Activated naive CD4-positive, alpha-beta T cell treated with Interleukin-2 at 50 U/mL for 16 hours (primary cell): ENCODE measurements at places on chromosomes 2 and 18.
A peak's percentile ranks its signal among the peaks of the same experiment; 100 is the strongest.

- peak; percentile 46 for DNase-seq
Observed at GRCh38 chr2:96320728-96321622, 4.1 kb upstream of the ITPRIPL1 start.

- DNase-seq: no peak
Observed at GRCh38 chr2:50448556-50448955, 583.4 kb downstream of the NRXN1 start.

GRCh38 chr2:30862054-30862651 lies 54.9 kb upstream of the CAPN13 start:
- peak; percentile 33 for DNase-seq

DNA sequence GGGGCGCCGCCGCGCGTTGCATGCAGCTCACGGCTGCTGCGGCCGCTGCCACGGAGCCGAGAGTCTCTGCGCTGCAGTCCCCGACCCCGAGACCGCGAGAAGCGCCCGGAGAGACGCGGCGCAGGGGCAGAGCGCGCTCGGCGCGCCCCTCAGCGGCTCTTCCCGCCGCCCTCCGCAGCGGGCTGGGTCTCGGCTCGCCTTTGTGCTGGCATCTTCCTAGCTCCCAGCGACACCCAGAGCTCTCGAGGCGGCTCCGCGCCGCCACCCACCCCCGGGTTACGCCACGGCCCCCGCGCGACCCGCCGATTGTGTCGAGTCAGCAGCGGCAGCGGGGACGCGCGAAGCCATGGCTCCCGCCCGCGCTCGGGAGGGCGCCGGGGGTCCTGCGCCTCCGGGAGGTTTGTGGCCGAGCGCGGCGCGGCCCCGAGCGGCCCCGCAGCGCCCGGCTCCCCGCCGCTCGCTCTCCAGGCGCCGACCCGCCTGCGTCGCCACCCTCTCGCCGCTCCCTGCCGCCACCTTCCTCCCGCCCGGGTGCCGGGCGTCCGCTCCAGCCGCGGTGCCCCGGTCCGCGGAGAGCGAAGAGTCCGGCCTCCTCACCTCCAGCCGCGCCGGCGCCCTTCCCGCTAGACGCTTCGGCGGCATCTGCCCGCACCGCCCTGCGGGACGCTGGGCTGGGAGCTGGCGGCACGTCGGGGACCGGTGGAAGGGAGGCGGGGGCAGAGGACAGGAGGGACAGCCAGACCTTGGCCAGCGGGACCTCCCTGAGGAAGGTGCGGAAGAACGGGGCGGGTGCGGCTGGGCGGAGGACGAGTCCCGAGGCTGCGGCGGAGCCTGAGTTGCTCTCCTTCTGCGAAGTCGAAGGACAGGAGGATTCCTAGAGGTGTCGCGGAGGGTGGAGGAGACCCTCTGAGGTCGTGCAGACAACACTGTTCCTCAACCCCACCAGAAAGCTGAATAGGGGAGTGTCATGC lies 46.3 kb upstream of the CCDC150 start:
- no peak for DNase-seq

- no peak for DNase-seq
Observed at GRCh38 chr2:203819434-203820133, 48.0 kb upstream of the CTLA4 start.

DNA sequence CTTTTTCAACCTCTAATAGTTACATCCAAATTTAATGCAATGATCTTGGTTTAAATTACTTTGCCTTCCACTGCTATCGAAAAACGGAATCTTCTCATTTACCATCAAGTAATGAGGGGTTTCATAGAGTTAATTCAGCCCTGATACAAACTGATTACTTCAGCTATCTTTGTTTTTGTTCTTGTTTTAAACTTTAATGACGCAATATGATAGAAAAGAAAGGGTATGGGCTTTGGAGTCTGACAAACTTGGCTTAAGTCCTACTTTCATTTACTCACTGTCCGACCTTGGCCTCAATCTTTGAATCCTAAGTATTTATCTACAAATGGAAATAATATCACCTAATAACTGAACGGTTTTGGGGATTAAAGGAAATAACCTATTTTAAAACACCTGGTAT lies 16.1 kb downstream of the ADAM17 start:
- no peak for DNase-seq

- no peak for DNase-seq
Observed at GRCh38 chr2:167293943-167294775, 405.9 kb downstream of the XIRP2 start.

DNA sequence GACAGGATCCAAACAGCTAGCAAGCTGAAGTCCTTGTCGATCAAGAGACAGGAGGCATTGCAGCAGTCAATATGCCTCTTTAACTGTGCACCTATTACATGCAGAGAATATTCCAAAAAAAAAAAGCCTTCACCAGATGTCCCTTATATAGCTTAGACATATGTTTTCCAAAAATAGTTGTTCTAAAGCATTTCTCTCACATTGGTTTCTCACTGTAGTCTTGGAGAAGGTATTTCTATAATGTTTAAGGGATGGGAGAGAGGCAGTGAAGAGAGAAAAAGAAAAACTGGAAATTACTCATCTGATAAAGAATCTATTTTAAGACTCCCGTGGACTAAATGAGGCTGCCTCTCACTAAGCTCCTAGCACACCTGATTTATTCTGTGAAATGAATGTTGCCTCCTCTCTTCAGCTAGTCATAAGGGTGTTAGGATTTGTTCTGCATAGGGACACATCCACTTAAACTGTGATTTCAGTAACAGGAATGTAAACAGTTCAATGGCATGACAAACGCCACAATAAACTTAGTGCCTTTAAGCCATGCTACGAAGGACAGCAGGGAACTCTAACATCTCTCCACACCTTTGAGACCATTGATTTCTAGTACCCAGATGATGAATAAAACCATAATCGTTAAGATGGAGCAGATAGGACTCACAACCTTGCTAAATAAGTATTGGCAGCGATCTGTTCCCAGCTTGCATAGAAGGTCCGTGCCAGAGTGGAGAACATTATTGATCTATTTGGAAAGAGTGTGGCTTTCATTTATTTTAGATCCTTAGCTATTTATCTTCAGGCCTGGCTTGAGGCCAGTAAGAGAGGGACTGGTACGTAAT lies 98.6 kb upstream of the NCK2 start:
- DNase-seq: no peak

GRCh38 chr2:224389317-224389716 lies 12.6 kb downstream of the FAM124B start:
- DNase-seq: no peak

- no peak for DNase-seq
Observed at GRCh38 chr2:220931491-220931890, 640.6 kb downstream of the EPHA4 start.

- DNase-seq: no peak
Observed at GRCh38 chr2:211836409-211836808, 702.2 kb downstream of the ERBB4 start.

DNA sequence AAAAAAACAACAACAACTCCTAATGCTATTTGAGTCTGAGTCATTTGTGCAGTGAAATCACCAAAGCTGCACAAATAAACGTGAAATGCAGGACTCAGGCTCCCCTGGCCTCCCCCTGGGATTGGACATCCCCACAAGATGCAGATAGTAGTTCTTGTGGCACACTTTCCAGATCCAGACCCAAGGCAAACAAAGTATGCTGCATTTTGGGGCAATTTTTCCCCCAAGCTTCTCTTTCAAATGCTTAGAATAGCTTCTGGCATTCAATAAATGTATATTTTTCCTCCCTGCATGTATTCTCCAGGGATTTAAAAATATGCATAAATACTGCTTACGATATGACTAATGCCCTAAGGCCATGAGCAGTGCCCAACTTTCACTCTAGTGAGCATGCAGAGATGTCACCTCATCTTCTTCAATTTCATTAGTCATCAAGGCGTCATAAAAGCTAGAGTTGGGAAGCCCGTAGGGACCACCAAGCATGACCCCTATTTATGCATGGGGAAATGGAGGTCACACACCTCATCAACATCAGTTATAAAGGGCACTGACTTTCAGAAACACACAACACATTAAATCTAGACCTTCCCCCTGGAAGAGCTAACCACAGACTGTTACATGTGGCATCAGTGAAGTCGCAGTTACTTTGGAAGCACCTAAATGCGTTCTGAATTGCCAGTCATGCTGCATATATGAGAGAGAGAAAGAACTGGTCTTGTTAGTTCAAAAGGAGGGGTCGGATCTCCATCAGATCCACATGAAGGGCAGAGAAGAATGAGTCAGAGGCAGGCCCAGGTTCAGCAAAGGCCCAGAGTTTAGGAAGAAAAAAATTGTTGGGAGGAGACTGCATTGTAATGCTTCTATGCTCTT lies 374.1 kb downstream of the LPIN1 start:
- no peak for DNase-seq

DNA sequence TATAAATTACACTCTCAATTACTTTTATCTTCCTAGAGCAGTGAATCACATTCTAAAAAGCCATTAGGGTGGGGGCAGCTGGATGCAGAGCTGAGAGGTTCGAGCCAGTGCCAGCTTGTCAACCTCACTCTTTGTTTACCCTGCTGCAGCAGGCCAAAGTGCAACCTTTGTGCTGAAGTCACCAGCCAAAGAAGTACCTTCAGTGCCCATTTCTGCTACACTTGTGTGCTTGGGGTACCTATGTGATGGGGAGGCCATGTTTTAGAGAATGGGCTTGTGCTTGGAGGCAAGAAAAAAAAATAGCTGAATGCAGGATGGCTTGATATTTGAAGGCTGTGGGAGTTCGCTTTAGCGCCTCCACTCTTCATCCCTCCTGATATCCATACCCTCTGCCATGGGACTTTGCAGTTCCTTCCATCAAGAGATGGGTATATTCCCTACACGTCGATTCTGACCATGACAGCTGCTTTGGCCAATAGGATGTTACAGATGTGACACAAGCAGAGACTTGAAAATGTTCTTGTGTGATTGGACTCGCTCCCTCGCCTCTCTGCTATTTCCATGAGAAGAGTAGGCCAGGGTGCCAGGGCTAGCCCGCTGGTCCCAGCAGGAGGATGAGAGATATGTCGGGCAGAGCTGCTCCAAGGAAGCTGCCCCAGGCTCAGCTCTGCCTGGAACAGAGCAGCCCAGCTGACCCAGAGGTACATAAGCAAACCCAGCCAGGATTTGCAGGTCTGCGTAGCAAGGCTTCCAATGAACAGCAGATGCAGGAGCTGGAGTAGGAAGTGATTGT lies 12.7 kb upstream of the FZD5 start:
- no peak for DNase-seq

DNA sequence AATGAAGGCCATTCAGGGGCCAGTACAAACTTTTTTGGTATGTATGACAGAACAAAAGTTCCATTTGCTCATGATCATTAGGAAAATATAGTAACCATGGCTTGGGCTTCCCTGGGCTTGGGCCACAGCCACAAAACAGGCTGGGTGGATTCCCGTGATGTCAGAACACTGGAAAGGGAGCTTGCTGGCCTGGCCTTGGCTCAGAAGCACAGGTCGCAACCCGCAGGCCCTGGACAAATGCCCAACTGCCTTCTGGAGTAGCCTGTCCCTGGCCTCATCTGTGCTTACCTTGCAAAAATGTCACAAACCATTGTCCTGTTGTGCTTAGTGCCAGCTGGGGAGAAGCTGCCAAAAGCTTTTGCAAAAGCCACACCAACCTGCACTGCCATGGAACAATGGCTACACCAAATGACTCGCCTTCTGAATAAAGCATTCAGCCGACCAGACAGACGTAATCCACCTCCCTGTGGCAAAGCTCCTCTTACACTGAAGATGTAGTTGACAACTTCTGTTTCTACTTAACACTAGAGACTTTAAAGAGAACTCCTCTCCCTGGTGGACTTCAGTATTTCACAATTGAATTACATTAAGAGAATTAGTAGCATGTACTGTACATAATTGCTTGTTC lies 125.5 kb downstream of the ANKRD44 start:
- no peak for DNase-seq

DNA sequence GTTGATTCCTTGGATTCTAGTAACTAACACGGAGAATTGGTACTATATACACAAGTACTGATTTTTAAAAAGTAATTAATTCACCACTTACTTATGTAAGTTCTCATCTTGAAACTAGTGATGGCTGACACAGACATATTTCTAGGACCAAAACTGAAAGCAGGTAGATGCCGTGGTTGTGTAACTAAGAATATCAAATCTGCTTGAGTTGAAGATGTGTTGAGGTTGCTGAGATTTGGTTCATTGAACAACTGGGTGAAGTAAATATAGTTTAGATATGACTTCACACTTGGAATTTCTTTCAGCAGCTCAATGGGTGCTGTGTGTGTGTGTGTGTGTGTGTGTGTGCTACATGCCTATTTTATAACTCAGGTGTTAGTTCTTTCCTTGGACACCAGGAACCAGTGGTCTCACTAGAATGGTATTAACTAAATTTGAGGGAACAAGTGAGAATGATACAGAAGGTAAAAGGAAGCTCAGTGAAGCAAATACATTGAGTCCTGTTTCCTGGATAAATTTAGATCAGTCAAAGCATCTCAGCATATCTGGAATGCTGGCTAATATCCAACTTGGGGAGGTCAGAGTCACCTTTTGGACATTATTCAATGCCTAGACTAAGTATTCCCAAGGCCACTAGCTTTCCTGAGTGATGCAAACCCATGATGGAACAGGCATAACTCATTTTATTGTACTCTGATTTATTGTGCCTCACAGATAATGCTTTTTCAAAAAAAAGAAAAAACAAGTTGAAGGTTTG lies 110.7 kb upstream of the ZEB2 start:
- no peak for DNase-seq

GRCh38 chr2:10151462-10151861 lies 28.9 kb downstream of the RRM2 start:
- no peak for DNase-seq

GRCh38 chr2:60499651-60500265 lies 53.7 kb downstream of the BCL11A start:
- DNase-seq: no peak

DNA sequence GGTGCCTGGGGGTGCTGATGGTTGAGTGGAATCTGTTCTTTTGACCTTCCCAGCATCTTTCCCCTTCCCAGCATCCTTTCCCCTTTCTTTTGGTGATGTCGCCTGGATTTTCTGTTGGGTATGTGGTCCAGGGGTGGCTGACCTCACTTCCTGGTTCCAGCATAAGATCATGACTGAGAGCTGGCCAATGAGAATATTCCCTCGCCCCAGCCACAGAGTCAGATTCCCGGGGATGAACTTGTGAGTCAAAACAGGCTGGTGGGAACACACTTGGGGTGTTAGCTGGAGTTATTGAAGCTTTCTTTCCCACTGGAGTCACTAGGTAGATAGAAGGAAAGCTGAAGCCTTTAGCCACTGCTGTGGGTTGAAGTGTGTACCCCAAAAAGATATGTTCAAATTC lies 28.0 kb upstream of the FOSL2 start:
- no peak for DNase-seq

GRCh38 chr2:121263996-121264715 lies 20.8 kb downstream of the TFCP2L1 start:
- no peak for DNase-seq

- DNase-seq: no peak
Observed at GRCh38 chr2:141620372-141620771, 510.4 kb downstream of the LRP1B start.

GRCh38 chr18:58522132-58522531 lies 106.8 kb downstream of the ALPK2 start:
- DNase-seq: peak; percentile 27

DNA sequence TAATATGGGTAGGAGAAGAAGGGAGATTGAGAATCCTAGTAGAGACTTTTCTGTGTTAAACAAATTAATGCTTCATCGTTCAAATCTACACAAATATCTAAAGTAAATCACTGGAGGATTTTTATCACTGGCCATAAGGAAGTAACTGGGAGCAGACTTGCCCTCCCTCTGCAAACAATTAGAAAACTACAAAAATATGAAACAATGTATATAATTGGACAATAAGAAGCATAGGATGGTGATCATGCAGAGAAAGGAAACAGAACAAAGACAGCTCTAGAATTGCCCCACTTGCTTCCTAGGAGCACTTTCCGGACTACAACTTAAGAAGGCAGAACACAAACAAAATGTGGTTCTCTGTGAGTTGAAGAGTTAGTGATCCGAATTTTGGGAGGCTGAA lies 452.7 kb upstream of the KLHL29 start:
- DNase-seq: no peak
